Right cardiac atrium (tissue), 5 donors: ENCODE measurements at places on chromosomes 3 and 15. TPM values are rescaled to one million over a fixed set of nuclear protein-coding genes. Genes with fewer than 3 reads are reported as not detected.

The EOMES gene
- not detected for total RNA-seq

The CTXN2 gene
- total RNA-seq, result not detected

The ACY1 gene
- total RNA-seq, result 18.4 TPM

The HGD gene
- 0.11 TPM for total RNA-seq

DNA sequence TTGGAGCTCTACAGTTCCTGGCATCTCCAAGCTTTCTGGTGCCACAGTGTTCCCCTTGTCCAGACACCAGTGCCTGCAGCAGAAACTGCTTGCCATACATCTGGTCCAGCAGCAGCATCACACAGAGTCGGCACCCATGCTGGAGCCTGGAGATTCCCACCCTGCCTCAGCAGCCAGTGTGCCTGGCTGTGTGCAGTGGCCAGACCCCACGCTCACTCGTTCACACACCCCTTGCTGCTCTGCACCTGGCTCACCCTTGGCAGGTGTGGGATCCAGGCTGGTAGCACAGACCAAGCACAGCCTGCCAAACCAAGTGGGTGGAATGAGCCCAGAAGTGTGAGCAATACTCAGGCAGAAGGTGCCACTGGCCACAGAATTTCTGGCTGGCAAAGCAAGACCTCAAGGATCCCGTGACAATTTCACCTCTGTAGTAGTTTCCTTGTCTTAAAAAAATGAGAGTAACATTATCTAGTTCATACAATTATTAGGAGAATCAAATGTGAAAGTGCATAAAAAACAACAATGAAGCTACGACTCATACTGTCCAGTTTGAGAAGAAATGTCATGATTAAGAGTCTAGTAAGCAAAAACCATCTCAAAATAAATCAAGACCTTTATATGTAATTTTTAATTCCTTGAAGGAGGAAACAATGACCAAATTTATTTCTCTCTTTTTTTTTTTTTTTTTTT, 22.9 kb upstream of the ZBED2 start:
- no peak for DNase-seq

DNA sequence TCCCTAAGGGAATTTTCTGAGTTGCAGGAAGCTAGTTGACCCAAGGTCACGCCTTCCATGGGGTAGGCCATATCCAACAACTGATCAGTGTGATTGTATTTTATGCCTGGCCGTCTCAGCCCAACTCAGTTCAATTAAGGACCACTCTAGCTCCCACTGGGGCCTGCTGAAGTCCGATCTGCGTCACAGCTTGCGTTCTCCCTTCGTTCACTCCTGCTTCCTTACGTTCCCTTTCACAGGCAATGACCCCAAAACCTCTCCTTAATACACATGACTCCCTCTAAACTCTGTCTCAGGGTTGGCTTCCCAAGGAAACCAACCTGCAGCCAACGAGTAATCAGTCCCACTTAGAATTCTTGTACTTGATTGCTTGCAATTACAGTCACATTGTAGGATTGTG, 428.0 kb downstream of the RBMS3 start:
- no peak for DNase-seq

- DNase-seq, result no peak
Measured at GRCh38 chr15:69154684-69155083, 5.8 kb upstream of the GLCE start.

DNA sequence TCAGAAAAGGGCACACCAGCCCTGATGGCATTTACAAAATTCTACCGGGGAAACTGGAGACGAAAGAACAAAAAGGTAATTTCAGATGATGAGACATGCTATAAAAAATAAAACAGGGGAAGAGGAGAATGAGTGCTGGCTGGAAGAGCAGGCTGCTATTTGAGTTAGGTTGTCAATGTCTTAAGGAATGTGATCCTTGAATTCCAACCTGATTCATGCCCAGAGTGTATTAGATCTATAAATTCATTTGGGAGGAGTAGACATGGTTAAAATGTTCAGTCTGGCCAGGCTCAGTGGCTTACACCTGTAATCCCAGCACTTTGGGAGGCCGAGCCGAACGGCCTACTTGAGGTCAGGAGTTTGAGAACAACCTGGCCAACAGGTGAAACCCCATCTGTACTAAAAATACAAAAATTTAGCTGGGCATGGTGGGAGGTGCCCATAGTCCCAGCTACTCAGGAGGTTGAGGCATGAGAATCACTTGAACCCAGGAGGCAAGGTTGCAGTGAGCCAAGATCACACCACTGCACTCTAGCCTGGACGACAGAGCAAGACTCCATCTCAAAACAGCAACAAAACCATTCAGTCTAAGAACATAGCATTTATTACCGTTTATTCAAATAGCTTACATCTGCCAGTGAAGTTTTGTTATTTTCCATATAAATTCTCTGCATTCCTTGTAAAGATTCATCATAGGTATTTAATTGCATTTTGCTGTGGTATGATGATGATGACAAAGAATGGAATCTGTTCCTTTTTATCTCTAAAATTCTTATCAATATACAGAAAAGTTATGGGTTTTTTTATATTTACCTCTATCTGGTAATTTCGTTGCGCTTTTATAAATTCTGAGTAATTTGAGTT, 126.7 kb upstream of the NR2E3 start:
- DNase-seq, result no peak

DNA sequence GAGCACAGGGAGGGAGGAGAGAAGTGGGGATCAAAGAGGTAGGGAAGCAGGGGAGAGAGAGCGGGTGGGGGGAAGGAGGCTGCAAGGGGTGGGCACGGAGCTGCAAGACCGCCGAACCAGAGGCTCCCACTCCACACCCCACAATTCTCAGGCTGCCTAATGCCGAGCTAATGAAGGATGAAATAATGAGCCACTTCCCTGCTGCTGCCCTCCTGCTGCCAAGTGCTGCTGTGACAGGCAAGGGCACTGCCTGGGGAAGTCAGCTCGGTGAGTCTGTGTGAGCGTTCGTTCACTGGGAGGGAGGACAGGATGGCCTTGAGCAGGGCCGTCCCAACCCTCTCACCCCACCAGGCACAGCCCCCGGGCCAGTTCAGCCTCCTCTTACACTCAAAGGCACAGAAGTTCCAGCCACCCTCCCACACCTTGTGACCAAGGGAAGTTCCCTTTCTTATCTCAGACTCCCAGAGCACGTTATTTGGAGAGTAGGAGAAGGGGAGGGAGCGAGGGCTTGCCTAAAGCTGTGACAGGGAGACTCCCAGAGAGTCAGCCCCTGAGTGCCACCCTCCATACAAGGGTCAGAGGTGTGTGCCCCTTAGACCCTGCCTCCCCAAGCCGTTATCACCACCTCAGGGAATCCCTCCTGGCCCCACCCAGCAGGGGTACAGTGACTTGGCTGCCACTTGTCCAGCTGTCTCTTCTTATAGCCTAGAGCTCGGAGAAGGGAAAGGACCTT, 12.4 kb downstream of the GLYCTK start:
- DNase-seq, result peak; percentile 58

DNA sequence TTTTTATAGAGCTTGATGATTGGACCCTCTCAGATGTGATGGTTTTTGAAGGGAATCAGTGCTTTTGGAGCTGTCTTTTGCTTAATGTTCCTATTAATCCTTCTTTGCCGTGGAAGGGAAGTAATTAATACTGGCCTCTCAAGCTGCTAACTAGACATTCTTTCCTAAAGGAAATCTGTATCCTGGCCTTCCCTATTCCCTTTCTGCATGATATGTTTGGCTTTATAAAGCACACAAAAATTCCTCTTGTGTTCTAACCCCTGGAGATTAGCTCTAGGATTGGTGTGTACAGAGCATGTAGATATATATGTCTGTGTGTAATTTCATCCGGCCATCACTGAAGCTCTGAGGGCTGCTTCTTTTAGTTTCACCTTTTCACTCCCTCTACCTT, 6.9 kb downstream of the ATXN7 start:
- no peak for DNase-seq

DNA sequence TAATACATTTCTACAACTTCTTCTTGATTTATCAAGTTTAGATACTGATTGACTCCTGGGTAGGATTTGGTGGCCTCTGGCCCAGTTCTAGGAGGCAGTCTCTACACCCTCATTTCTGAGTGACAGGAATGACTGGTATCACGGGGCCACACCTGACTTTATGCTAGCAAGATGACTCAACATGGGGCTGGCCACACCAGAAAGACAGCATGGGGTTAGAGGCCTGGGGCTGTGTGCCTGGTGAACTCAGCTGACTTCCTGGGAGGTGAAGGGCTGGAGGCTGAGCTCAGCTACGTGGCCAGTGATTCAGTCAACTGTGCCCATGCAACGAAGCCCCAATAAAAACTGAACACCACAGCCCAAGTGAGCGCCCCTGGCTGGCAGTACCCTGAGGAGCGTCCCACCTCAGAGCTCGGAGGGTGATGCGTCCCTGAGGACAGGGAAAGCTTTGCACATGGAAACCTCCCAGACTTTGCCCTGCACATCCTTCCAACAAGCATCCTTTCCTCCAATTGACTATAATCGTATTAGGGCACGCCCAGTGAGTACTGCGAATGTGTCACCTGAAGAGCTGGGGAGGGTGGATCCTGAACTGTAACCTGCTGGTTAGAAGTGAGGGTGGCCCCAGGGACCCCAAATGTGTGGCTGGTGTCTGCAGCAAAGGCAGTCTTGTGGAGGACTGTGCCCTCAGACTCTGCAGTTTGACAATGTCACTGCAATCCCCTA, 57.2 kb downstream of the NIPA2 start:
- no peak for DNase-seq

DNA sequence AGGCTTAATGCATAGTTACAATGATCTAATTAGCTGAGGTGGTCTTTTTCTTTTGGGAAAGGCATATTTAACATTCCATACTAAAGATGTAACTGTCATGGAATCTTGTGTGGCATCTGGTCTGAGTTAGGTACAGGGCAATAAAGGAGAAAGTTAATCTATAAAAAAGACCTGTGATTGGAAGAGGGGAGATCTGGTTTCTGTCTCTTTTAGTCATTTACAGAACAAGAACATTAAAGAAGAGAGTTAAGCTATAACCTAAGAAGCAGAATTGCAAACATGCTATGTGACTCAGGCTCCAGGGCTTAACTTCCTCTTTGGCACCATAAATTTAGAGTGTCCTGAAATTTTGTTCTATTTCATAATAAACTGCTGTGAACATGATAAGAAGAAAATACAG, 47.2 kb upstream of the MME start:
- no peak for DNase-seq

- DNase-seq, result peak; percentile 74
Measured at GRCh38 chr3:140924097-140924873, 17.4 kb upstream of the SLC25A36 start.

DNA sequence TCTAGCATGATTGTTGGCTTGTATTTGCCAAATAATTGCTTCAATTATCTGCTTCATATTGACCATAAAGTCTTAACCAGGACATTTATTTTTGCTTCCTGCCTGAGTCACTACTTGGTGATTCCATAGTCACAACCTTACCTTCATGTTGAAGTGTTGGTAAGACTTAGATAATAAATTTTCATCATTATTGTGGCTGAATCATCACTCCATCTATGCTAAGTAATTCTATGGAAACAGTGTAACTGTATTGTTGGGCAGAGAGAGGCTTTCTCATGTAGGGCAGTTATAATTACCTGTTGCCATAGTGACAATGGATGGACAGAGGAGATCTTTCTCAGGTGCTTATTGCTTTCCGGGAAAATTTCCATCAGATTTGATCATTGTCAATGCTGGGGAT, 330.7 kb upstream of the LRRC3B start:
- DNase-seq, result no peak

- DNase-seq, result peak; percentile 66
Measured at GRCh38 chr3:71570546-71570945, 13.0 kb downstream of the FOXP1 start.

DNA sequence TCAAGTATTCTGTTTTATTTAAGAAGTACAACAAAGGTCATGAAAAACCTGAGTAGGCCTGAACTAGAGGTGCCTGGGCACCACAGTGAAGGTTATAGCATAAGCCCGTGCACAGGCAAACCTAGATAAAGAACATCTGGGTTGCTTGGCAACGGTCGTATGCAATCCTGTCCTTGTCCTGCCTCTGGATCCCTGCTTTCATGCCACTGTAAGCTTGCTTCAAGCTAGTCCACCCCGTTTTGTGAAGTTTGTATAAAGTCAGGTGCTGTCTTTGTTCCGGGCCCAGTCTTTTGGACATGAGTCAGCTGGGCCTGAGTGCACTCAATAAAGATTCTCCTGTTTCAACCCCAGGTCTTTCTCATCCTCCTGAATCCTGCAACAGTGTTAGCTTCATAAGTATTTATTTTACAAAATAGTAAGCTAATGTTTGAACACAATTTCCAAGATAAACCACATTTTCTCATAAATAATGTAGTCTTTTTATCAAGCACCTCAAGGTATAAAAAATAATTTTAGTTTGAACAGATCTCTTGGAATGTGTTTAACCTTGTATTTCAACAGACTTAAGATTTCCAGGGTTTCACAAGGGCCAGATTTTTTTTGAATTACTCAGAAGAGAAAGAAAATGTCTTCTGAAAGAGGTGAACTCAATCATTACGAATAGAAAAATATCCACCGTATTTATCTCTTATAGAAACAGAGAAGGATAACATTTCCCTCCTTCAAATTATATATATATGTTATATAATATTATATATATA, 14.3 kb upstream of the SLC9C1 start:
- no peak for DNase-seq

DNA sequence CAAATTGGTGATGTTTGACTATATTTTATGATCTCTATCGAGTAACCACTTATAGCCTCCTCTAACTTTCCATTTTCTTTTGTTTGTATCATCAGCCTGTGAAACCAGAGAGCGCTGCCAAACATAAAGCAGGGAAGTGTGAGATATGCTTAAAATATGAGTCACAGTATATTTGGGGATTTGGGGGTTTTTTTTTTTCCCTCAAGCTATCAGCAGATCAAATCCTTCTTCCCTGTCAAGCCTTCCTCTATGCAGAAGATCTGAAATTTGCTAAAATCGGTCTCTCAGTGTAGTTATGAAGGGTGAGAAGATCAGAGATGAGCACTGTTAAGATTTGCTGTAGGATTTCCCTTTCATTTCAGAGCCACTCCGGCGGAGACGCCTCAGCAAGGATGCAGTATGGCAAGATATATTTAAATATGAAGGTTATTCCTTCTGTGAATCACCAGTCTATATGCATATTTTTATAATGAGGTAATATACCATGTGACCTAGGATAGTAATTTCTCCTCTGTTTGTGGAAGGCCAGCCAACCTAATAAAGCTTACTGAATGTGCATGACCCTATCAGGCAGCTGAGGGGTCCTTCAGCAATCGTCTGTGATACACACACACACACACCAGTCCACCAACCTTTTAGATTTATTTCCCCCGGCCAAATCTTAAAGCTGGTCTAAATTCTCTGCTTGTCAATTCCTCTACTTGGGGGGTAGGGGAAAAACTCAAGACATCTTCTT, 474.1 kb downstream of the FOXP1 start:
- DNase-seq, result no peak

DNA sequence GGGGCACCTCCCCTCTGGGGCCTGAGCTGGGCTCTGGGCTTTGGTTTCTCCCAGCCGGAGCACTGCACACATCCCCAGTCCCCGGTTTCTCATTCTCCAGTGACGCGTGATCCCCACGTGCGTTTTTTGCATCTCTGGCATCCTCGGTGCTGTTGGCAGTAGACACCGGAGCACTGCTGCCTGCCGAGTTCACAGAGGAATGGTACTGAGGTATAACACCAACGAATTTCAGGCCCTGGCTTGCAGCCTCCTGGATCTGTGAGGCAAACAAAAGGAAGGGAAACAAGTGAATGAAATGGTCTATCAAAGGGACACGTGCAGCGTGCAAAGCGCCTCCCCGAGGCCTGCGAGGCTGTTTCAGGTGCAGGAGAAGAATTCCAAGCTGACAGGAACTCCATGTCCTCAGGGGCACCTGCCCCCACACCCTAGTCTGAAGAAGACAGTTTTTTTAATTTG, 112.9 kb downstream of the OXNAD1 start:
- DNase-seq, result no peak
